ENCODE measurements at places on chromosomes 3 and 15.

- no peak for DNase-seq
These were observed 70.0 kb downstream of the MEF2A start for GRCh38 chr15:99635794-99636193.

GRCh38 chr3:117398141-117398899 is 688.7 kb downstream of the TUSC7 start:
- DNase-seq = no peak

DNA sequence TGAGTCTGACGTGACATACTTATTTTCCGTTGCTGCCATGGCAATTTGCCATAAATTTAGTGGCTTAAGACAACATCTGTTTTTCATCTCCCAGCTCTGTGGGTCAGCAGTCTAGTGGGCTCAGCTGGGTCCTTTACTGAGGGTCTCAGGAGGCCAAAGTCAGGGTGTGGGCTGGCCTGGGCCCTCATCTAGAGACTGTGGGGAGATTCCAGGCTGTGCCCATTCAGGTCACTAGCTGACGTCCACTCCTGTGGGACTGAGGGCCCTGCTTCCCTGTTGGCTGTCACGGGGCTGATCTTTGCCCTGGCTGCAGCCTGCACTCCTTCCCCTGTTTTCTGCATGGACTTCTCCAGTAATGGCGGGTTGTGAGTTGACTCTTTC is 19.1 kb downstream of the FGD5 start:
- no peak for DNase-seq

- no peak for DNase-seq
These were observed 25.7 kb downstream of the LIPC start for GRCh38 chr15:58457466-58457965.

GRCh38 chr3:63390710-63391230 is 112.7 kb downstream of the SYNPR start:
- no peak for DNase-seq

DNA sequence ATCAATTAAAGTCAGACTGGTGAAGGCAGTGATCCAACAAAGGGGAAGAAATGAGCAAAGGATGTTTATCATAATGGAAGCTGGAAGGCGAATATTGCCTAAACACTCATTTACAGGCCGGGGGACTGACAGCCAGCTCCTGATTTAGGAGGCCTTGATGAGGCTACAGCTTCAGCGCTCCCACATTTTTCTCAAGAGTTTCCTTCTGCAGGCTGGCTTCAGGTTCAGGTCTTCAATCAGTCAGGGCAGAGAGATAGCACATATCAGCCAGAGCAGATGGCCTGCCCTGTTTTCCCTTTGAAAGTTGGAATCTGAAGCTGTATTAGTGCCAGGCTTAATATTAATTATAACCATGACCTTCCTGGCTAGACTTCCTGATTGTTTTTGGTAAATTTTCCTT is 218.9 kb downstream of the SV2B start:
- no peak for DNase-seq

- DNase-seq = no peak
These were observed 219.7 kb upstream of the COL8A1 start for GRCh38 chr3:99418709-99419108.

- no peak for DNase-seq
These were observed 210.2 kb downstream of the ISL2 start for GRCh38 chr15:76546805-76547204.

- DNase-seq = no peak
These were observed 122.0 kb downstream of the SLC25A26 start for GRCh38 chr3:66342717-66343356.

GRCh38 chr3:30954426-30954825 is 60.0 kb upstream of the GADL1 start:
- DNase-seq = no peak

GRCh38 chr3:52532838-52533622 is 627 bp downstream of the NT5DC2 start:
- no peak for DNase-seq

DNA sequence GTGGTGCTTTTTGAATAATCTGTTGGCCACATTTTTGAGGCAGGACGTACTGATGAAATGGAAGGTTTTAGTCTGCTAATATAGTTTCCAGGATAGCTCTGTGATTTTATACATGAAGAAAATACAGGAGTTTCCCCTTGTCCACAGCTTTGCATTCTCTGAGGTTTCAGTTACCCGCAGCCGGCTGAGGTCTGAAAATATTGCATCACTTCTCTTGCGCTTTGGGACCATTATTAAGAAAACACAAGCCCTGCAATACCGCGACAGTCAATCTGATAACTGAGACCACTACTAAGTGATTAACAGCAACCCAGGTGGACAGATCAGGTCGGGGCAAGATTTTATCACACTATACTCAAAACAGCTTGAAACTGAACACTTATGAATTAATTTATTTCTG is 33.0 kb downstream of the BLM start:
- DNase-seq = no peak

Measured in AG04449 (cell line).